ENCODE measurements at places on chromosomes 16 and 17. TPM values are rescaled to one million over a fixed set of nuclear protein-coding genes. Genes with fewer than 3 reads are reported as not detected.

Gene HP
- 10.8 TPM for total RNA-seq

Gene RABEP2
- 18.3 TPM for total RNA-seq

Gene KRTAP16-1
- not detected for total RNA-seq

Gene CPNE7
- not detected for total RNA-seq

Gene FOXL1
- total RNA-seq = 52.8 TPM

Gene TEX14
- 0.92 TPM for total RNA-seq

Gene PRSS27
- 4.4 TPM for total RNA-seq

Gene TP53TG3B
- not detected for total RNA-seq

Gene KRT14
- total RNA-seq = 6.9 TPM

Gene CBFA2T3
- total RNA-seq = 6.6 TPM

Gene MYH8
- total RNA-seq = not detected

Gene PPP1R9B
- 67.1 TPM for total RNA-seq

Gene CYLD
- total RNA-seq = 91.9 TPM

Gene CACNG5
- total RNA-seq = not detected

Gene CCL14
- 33.4 TPM for total RNA-seq

Gene CACNG3
- total RNA-seq = not detected

Gene TM4SF5
- not detected for total RNA-seq

Gene TBC1D28
- total RNA-seq = not detected

Gene DNAI2
- total RNA-seq = not detected

Gene SCGB1C2
- total RNA-seq = not detected

Gene RAB37
- total RNA-seq = 3.2 TPM

Gene TMC7
- 0.49 TPM for total RNA-seq

Gene KCNH6
- total RNA-seq = not detected

Gene CACNG1
- total RNA-seq = not detected

Gene CEMP1
- not detected for total RNA-seq

Gene GAN
- 7.4 TPM for total RNA-seq

Gene FSCN2
- 9.2 TPM for total RNA-seq

Gene DNAH17
- total RNA-seq = 0.14 TPM

Gene SDR42E1
- total RNA-seq = 0.41 TPM

Gene NOL3
- total RNA-seq = 43.5 TPM

Gene SPHK1
- total RNA-seq = 46.8 TPM

Gene PRKCB
- total RNA-seq = 3.4 TPM

Gene GIT1
- total RNA-seq = 35.3 TPM

Gene ZPBP2
- not detected for total RNA-seq

Gene MMP2
- total RNA-seq = 351 TPM

Gene HBA1
- 174 TPM for total RNA-seq

All from thoracic aorta (tissue), 2 donors.